Fibroblast of skin of scalp (primary cell): ENCODE measurements at places on chromosomes 4 and X.

- DNase-seq = peak; percentile 61
Observed at GRCh38 chr4:11424000-11424399, 4.7 kb downstream of the HS3ST1 start.

GRCh38 chr4:1348746-1349145, 1.7 kb downstream of the UVSSA start:
- DNase-seq = no peak

GRCh38 chr4:152165146-152165545, 370.7 kb downstream of the FBXW7 start:
- DNase-seq = no peak

- DNase-seq = no peak
Observed at GRCh38 chrX:110046971-110047370, 44.1 kb downstream of the TMEM164 start.
